Suprapubic skin (tissue), 4 donors: ENCODE measurements at places on chromosomes 1 and 21.

- DNase-seq: no peak
- H3K4me1 ChIP-seq: peaks cover 9% of the 10 kb centered on the region
- no peaks in the 10 kb centered on the region for H3K27me3 ChIP-seq
- H3K27ac ChIP-seq: no peak overlapping the region
- H3K36me3 ChIP-seq: no peaks in the 10 kb centered on the region
Measured at GRCh38 chr1:208475951-208476845, 232.0 kb upstream of the PLXNA2 start.

GRCh38 chr1:21608798-21609197 lies 60.4 kb downstream of the RAP1GAP start:
- no peaks in the 10 kb centered on the region for H3K4me1 ChIP-seq
- H3K4me3 ChIP-seq: no peak overlapping the region
- no peak overlapping the region for H3K27ac ChIP-seq
- DNase-seq: no peak
- no peaks in the 10 kb centered on the region for H3K36me3 ChIP-seq
- peaks cover 2% of the 10 kb centered on the region for H3K27me3 ChIP-seq

DNA sequence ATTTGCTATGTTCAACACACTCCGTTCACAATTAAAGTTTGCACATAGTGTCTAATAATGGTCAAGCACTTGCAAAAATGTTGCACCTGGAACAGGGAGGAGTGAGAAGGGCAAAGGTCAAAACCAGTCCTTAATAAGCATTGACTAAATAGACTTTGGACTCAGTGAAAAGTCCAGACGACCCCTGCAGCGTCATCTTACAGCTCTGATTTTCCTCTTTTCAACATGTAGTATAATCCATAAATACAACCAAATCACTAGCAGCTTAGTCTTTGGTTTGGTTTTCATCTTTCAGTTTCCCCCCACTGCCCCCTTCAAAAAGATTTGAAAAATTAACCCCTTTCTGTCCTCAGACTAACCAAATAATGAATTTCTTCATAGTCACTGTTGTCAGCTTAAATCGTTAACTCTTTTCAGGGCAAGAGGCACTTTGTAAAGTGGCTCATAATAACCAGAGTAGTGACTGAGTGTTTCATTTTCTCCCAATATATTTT lies 290.3 kb downstream of the PTPRC start:
- no peaks in the 10 kb centered on the region for H3K4me1 ChIP-seq
- DNase-seq: no peak
- no peak overlapping the region for H3K4me3 ChIP-seq
- H3K36me3 ChIP-seq: no peaks in the 10 kb centered on the region
- no peak overlapping the region for H3K27ac ChIP-seq

- no peak for DNase-seq
- H3K4me1 ChIP-seq: no peaks in the 10 kb centered on the region
- H3K27me3 ChIP-seq: no peaks in the 10 kb centered on the region
- no peak overlapping the region for H3K27ac ChIP-seq
- no peak overlapping the region for H3K4me3 ChIP-seq
- H3K36me3 ChIP-seq: no peaks in the 10 kb centered on the region
Measured at GRCh38 chr1:114319418-114319817, 165.7 kb upstream of the SYT6 start.

- H3K27me3 ChIP-seq: no peaks in the 10 kb centered on the region
- no peaks in the 10 kb centered on the region for H3K4me1 ChIP-seq
- H3K4me3 ChIP-seq: no peak overlapping the region
- H3K36me3 ChIP-seq: no peaks in the 10 kb centered on the region
Measured at GRCh38 chr21:26085127-26085526, 85.4 kb downstream of the APP start.

GRCh38 chr1:43241413-43241836 lies 28.4 kb upstream of the TMEM125 start:
- H3K27me3 ChIP-seq: no peaks in the 10 kb centered on the region
- H3K4me1 ChIP-seq: peaks cover 16% of the 10 kb centered on the region
- DNase-seq: no peak

DNA sequence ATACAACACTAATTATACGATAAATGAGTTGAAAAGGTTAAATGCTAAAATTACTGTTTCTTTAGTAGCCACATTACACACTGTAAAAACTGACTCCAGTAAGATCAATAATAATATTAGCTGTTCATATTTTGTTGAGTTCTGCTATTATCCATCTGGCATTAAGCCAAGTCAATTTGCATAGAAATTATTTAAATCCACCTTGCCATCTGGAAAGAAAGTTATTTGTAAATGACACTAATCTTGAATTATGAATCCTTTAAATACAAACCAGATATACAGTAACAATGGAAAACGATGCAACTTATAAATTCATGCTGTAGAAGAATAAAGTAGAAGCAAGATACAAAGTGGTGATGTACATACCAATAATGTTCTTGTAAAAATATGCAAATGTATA lies 81.4 kb upstream of the BCL10 start:
- H3K36me3 ChIP-seq: no peaks in the 10 kb centered on the region
- H3K27me3 ChIP-seq: no peaks in the 10 kb centered on the region
- no peak overlapping the region for H3K4me3 ChIP-seq
- no peak overlapping the region for H3K27ac ChIP-seq
